ENCODE measurements at places on chromosomes 7 and 10. TPM values are rescaled to one million over a fixed set of nuclear protein-coding genes. Genes with fewer than 3 reads are reported as not detected.

Gene SEMA3E
- 1.3 TPM for polyA plus RNA-seq

Gene PNLIPRP1
- 0.26 TPM for polyA plus RNA-seq

Gene OR2A12
- not detected for polyA plus RNA-seq

Gene VSIR
- 32.3 TPM for polyA plus RNA-seq

DNA sequence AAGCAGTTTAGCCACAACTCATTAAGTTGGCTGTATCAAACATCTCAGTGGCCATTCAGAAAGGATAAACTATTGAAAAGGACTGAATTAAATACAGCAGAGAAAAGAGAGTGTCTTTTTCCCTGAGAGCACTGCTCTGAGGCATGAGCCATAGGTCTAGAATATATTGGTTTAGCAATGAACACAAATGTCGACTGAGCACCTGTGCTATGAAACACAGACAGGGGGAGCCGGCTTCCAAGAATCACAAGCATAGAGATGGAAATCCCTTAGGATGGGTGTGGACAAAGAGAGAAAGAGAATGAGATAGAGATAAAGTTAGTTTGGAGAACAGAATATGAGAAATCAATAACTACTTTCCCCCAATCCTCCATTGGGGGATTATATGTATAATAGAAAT, 54.8 kb downstream of the DGKI start:
- H3K27me3 ChIP-seq = no peaks in the 10 kb centered on the region
- no peak overlapping the region for H3K4me3 ChIP-seq
- no peak overlapping the region for H3K27ac ChIP-seq

DNA sequence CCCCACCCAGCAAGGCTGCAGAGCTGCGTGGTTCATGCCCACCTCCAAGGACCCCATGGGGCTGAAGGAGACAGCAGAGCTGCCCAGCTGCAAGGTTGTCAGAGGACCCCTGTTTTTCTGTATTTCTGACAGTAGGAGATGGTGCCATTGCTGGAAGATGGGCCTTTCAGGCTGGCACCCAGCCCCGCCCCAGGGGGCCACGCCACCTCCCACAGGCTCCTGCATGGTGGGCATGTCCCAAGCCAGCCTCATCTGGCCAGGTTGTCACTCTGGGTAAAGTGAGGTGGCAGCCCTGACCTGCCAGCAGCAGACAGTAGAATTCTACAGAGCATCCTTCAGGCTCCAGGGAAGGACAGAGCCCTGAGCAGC, 75.5 kb upstream of the RET start:
- no peak overlapping the region for H3K4me3 ChIP-seq
- no peaks in the 10 kb centered on the region for H3K36me3 ChIP-seq
- no peaks in the 10 kb centered on the region for H3K4me1 ChIP-seq
- H3K27ac ChIP-seq = no peak overlapping the region

GRCh38 chr7:45181991-45182855, 24.6 kb downstream of the RAMP3 start:
- H3K27ac ChIP-seq = no peak overlapping the region
- no peak overlapping the region for H3K4me3 ChIP-seq
- no peaks in the 10 kb centered on the region for H3K36me3 ChIP-seq
- DNase-seq = no peak
- no peaks in the 10 kb centered on the region for H3K27me3 ChIP-seq

DNA sequence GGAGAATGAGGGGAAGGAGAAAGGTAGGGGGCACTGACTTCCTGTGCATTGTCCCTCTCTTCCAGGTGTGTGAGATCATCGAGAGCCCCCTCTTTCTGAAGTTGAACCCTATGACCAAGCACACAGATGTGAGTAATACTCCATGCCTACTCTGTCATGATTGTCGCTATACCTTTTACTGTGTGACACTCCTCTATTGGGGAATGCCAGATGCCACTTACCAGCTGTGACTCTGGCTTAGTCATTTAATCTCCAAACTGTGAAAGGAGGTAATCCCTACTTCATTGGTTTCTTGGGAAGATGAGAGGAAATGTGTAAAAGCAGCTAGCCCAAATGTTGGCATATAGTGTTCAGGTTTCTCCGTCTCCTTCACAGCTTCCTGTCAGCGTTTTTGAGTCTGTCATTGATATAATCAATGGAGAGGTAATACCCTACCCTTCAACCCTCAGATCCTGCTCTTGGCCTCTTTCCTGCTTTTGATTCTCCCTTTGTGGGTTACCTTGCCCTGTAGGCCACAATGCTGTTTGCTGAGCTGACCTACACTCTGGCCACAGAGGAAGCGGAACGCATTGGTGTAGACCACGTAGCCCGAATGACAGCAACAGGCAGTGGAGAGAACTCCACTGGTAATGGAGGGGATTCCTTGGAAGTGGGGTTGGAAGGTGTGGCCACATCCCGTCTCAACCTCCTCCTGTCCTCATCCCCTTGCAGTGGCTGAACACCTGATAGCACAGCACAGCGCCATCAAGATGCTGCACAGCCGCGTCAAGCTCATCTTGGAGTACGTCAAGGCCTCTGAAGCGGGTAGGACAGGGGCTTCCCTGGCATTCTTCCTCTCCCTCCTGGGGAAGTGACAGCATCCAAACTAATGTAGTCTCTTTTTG, 2.0 kb downstream of the COPS6 start:
- peaks cover 37% of the 10 kb centered on the region for H3K36me3 ChIP-seq
- no peak for DNase-seq
- peaks cover 2% of the 10 kb centered on the region for H3K4me1 ChIP-seq
- no peak overlapping the region for H3K27ac ChIP-seq
- H3K4me3 ChIP-seq = no peak overlapping the region

Gene HMX3
- polyA plus RNA-seq = not detected

DNA sequence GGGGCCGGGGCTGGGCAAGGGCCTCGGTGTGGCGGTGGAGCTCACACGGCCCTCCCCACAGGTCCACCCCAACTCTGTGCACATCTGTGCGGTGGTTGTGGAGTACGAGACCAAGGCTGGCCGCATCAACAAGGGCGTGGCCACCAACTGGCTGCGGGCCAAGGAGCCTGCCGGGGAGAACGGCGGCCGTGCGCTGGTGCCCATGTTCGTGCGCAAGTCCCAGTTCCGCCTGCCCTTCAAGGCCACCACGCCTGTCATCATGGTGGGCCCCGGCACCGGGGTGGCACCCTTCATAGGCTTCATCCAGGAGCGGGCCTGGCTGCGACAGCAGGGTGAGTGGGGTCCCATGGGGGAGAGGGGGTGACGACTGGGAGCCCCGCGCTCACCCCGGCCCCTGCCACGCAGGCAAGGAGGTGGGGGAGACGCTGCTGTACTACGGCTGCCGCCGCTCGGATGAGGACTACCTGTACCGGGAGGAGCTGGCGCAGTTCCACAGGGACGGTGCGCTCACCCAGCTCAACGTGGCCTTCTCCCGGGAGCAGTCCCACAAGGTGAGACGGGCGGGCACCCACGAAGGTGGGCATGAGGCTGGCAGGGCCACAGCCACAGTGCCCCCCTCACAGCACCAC, 8.8 kb downstream of the TMEM120A start:
- no peak for DNase-seq
- H3K27me3 ChIP-seq = no peaks in the 10 kb centered on the region
- H3K4me1 ChIP-seq = no peaks in the 10 kb centered on the region
- H3K4me3 ChIP-seq = no peak overlapping the region

Measured in lung (tissue), 17 donors.